ENCODE measurements at places on chromosomes 5 and 9.

- no peak for DNase-seq
These were observed 91.9 kb upstream of the ITGA2 start for GRCh38 chr5:52897238-52897614.

DNA sequence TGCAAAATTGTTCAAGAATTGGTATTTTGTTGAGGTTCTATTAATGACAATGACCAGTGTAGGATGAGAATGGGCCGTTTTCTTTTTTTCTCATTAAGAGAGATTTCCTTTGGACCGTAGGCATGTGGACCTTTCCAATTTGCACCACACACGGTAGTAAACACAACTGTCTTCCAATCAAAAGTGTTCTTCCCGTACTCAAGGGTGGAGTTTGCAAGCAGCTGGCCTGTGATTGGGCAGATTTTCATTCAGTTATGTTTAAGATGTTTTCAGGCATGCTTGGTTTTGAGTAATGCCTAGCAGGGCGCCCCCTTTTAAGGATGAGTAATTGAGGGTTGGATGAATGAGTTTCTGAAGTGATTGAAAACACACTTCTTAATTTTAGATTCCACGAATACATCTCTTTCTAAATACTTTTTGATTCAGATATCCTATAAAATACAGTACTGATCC lies 2.5 kb downstream of the KDM3B start:
- peak; percentile 39 for DNase-seq

- DNase-seq: no peak
These were observed 556.3 kb upstream of the KLF4 start for GRCh38 chr9:108045851-108046250.

GRCh38 chr5:134248256-134248655 lies 22.4 kb upstream of the PPP2CA start:
- no peak for DNase-seq

DNA sequence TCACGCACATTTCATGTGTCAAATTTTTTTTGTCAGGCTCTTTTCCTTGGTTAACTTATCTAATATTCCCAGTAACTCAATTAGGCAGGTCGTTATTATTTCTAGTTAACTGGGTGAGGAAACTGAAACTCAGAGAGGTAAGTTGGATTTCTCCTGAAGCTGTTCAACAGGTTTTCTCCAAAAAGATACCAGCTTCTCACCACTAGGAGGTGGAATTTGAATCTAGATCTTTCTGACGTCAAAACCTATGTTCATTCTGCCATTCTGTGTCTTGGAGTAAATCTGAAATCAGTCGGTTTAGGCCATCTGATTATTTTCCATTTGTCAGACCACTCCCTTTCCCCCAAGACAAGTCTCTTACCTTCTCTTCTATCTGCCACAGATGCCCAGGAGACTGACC lies 572.9 kb downstream of the ACTL7B start:
- DNase-seq: no peak

DNA sequence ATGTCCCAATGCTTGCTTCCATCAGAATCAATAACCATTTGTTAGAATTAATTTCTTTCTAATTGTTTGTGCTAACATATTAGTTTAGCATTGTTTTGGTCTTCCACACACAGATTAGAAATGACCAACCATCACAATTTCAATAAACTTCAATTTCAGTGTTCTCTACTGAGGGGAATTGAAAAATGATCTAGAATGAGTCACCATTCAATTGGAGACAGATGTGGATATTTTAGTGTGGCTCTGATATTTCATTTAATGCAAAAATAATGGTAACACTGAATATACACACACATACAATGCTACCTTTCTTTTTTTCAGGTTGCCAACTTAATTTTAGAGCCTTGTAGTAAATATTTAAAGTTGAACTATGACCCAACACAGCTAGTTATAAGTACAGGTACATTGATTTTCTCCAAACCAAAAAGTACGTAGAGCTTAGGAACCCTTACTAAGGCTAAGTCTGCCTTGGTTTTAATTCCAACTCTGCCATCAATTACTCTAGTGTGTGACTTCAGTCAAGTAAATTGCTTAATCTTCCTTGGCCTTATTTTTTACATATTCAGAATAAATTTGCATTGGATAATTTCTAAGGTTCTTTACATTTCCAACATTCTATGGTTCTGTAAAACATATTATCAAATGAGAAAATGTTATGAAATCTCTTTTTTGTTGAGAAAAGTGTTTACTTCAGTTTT lies 143.9 kb downstream of the DMRTA1 start:
- DNase-seq: no peak

- peak; percentile 84 for DNase-seq
These were observed 11.9 kb downstream of the CAPSL start for GRCh38 chr5:35926389-35927051.

- DNase-seq: no peak
These were observed 14.3 kb downstream of the ARHGAP26 start for GRCh38 chr5:142784401-142784955.

DNA sequence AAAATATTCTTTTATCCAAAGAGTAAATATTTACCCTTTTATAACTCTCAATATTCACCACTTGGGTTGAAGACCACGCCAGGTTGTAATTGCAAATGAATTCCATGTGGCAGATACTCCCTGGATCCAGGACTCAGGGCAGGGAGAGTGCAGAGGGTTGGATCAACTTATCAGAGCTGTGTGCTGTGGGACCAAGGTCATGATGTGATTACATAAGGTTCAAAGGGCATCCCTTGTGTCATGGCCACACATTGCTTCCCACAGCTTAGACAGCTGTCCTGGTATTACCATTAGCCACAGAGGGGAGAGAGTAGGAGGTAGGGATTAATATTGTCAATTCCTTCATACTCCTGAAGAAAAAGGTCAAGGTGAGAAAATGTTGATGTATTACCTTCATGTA lies 133.9 kb downstream of the JAKMIP2 start:
- no peak for DNase-seq

DNA sequence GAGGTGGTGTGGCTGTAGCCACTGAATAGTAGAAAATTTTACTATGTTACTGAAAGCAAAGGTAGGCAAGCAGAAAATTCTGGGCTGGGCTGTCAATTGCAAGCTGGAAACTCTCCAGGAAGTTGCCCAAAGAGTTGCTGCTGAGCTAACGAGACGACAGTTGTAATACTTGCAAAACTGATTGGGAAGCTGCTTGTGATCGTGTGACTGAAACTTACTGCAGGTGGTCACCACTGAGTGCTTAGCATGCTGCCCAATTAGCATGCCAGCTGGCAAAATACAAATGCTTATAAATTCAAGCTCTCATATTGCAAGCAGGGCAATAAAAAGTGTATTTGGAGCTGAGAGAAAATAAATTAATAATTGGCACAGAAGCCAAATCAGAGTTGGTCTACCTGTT lies 758.5 kb upstream of the EDIL3 start:
- DNase-seq: peak; percentile 42

GRCh38 chr5:119304439-119305211 lies 51.2 kb upstream of the TNFAIP8 start:
- no peak for DNase-seq

- no peak for DNase-seq
These were observed 1489.2 kb upstream of the C9orf72 start for GRCh38 chr9:29062446-29062845.

DNA sequence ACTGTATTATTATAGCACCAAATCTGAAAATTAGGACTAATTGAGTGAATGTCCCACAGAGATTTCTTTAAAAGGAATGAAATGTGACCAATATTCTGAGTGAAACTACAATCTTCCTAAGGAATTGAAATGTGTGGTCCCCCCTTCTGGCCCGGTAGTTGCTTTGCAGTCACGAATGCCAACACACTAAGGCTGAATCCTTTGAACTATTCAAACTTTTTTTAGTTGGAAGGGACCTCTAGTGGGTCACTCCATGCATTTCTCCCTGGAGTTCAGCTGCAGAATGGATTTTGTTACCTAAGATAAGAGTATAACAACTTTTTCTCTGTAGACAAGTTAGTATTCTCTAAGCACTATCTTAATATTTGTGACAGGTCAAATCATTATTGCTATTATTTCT lies 2.8 kb downstream of the CDH6 start:
- no peak for DNase-seq

GRCh38 chr9:26801772-26802171 lies 90.8 kb downstream of the CAAP1 start:
- DNase-seq: no peak

DNA sequence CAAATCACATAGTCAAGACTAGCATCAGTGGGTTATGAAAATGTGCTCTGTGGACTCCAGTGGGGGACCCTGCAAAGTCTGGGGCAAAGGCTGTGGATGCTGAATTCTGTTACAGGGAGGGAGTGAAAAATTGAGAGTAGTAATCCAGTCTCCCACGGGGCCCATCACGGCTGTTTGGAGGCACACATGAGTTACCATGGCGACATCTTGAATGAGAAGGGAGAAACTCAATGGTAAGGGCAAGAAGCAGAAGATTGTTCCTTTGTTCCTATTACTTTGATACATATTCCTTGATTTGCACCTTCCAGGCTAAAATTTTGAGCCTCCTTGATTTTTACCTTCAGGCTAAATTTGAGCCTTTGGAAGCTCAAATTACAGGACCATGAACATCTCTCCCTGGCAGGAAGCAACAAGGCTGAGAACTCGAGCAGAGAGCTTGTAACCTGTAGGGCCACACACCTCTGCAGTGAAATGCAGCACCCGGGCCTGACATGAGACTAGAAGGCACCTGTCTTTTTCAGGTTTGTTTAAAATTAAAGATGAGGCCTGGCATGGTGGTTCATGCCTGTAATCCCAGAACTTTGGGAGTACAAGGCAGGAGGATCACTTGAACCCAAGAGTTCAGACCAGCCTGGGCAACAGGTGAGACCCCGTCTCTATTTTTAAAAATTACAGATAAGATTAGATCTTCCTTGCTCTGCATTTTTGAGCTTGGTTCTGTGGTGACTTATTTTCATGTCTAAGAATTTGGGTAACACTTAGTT lies 31.0 kb upstream of the ZFR start:
- DNase-seq: peak; percentile 77

DNA sequence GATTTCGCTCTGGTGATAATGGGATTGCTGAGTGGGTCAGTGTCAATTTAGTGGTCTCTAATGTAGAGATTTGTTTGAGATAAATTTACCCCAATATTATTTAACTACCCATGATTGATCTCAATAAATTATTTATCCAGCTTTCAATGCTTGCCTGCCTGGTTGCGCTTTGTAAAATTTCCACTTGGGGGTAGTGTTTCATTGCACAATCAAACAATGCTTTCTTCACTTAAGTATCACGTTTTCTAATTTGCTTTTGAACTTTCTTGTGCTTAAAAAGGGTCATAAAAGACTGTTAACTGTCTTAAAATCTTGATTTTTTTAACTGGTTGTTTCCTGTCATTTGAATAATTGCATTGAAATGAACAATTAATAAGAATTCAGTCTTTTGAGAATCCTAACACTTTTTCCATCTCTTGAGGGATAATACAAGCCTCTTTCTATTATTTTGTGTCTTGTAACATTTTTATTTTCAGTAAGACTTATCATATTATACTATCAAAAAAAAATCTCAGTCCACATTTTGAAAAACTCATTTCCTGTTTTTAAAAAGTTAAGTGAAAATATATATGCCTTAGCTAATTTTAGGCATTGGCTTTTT lies 18.7 kb downstream of the HSD17B4 start:
- peak; percentile 30 for DNase-seq

GRCh38 chr5:127705120-127705892 lies 2.1 kb downstream of the CCDC192 start:
- DNase-seq: no peak

DNA sequence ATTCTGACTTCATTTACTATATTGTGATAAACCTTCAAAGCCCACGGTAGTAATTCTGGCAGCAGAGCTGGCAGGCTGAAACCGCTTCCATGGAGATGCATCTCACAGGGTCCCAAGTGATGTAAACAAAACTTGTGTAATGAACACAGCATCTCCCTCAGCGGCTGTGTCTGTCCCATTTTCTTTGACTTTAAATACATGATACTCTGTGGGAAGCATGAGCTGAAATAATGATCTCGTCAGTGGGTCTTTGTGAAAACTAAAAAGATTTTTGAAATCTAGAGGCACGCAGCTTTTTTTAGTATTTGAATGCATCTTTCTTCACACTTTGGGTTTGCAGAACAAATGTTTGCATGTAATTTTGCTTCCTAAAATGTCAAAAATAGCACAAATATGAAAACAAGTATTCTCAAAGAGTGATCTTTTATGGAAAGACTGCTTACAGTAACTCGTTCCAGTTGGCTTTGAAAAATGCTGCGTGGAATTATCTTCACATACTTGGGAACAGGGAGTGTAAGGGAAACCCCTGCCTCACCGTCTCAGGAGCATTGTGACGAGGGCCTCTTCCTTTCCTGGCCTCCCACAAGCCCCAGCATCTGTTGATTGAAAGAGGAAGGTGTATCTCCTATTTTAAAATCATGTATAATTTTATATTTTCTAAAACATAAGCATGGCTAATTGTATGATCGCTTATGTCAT lies 18.1 kb upstream of the LPCAT1 start:
- DNase-seq: no peak

- DNase-seq: peak; percentile 27
These were observed 222.0 kb downstream of the MAN2A1 start for GRCh38 chr5:109911731-109912130.

DNA sequence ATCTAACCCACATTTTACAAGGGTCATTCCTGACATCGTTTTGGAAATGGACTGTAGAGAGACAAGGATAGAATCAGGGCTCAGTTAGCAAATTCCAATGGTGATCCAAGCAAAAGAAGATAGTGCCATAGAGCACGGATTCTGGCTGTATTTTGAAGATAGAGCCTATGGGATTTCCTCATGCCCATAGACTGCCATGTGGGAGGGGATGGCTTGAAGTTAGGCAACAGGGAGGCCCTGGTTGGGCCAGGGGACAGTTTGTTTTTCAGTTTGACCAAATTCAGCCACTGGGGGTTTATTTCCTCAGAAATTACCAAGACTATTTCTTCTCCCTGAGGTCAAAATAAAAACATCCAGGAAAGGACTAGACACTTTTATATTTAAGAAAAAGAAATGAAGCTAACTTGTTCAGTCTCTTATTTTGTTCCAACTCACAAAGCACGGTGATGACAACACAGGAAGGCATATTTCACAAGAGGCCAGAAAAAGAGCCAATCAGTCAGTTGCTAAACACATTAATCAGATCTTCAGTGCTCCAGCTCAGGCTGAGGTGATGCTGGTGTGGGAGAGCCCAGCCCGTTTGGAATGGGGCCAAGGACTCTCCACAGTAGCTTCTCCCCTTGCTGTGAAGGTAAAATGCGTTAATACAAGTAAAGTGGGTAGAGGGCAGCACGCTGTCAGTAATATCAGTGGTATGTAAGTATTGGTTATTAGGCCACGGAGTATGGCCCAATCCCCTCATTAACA lies 4.4 kb upstream of the DCTN4 start:
- DNase-seq: peak; percentile 34
